ENCODE measurements at places on chromosomes 7 and 10.

DNA sequence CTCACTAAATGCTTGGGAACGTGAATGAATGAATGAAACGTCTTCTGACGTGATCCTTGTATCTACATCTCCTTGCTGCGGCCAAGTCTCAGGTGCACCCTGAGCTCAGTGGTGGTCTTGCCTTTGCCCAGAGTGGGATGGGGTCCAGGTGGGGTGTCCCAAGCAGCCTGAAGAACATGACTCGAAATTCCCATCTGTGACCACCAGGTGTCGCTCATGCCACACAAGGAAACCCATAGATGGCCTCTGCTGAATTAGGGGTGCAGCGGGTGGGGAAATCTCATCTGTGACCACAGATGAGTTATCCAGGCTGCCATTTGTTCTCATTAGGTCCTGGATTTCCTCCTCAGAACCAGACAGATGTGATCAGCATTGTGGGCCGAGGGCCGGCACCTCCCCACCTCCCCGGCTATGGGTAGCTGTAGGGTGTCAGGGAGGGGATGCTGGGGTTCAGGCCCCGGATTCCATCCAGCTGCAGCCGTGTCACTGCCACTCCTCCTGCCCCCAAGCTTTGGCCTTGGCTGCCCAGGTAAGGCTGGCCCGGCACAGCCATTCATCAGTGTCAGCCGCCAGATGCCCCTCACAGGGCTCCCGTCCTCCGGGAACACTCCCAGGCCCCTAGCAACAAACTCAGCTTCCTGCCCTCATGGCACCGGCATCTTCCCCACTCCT is 21.0 kb upstream of the GNA12 start:
- DNase-seq, result peak; percentile 39

DNA sequence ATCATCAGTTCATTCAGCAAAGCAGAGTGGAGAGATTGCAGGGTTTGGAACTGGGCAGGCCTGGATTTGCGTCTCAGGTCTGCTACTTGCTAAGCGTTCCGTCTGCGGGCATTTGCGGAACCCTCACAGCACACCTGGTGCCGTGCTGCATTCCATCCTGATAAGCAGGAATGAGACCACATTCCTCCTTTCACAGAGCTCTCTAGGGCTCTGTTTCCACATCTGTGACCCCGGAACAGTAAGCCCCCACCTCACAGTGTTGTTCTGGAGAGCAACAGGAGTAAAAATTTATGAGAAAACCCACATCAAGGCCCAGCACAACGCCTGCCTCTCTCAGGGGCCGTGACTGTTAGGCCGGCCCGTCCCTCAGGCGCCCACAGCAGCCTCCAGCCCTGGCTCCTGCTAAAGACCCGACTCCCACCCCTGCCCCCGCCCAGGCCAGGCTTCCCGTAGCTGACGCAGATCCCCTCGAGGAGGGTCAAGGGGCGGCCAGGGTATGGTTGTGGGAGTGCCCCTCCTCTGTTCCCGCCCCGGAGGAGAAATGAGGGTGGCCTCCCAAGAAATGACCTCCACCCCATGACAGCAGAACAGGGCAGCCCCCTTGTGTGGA is 128.9 kb downstream of the RGS10 start:
- DNase-seq, result no peak

- DNase-seq, result no peak
Observed at GRCh38 chr10:34808801-34809745, 6.0 kb downstream of the PARD3 start.

GRCh38 chr7:119988401-119988800 is 284.6 kb upstream of the KCND2 start:
- no peak for DNase-seq

- no peak for DNase-seq
Observed at GRCh38 chr10:1363446-1364121, 307.4 kb downstream of the WDR37 start.

GRCh38 chr10:64040781-64041180 is 519.6 kb downstream of the REEP3 start:
- DNase-seq, result no peak

DNA sequence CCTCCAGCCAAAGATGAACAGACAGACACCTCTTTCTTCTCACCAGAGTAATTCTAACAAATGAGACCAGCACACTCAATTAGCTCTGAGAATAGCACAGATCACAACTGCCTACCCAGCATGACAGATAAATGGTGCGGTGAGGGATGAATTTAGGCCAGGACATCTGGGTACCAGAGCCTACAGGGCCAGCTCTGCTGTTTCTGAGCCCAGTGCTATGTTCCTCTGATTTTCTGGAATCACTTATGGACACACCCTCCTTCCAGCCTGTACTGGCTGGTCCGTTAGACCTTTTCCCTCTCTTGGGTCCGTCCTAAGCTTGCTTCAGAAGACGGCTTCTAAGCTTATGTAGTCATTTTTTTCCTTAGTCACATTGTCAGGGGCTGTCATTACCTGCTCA is 73.6 kb downstream of the INSYN2A start:
- DNase-seq, result no peak

- no peak for DNase-seq
Observed at GRCh38 chr7:44460325-44460724, 30.1 kb downstream of the NUDCD3 start.

DNA sequence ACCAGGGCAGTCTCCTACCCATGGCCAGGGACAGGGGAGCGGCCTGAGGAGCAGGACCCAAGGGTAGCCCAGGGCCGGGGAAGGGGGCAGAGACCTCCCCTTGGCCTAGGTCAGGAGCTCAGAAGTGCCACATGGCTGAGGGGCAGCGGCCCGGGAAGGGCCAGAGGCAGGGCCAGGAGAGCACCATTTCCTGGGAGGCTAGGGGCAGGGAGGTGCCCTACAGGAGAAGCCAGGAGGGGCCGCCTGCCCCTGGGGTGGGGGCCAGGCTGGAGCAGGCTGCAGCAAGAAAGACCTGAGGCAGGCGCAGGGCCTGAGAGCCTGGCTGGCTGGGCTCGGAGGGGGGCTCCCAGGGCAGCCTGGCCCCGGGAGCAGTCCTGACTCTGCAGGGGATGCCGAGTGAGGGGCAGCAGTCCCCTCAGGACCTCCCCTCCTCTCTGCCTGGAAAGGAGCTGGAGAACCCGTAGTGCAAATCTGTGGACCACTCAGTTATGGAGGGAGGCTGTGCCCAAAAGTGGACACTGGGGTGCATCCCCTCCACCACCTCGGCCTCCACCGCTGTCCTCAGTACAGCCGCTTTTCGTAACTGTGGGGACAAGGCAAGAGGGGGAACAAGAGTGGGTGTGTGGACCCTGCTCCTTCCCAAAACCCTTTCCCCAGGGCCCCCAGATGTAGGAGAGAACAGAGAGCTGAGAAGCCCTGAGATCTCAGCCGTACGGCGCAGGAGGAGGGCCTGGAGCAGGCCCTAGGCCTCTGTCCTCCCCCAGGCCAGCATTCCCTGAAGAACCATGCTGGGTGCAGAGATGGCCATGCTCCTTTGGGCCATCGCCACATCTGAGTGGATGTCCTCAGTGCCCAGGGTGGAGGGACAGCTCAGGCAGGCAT is 17.1 kb downstream of the IMPDH1 start:
- no peak for DNase-seq

DNA sequence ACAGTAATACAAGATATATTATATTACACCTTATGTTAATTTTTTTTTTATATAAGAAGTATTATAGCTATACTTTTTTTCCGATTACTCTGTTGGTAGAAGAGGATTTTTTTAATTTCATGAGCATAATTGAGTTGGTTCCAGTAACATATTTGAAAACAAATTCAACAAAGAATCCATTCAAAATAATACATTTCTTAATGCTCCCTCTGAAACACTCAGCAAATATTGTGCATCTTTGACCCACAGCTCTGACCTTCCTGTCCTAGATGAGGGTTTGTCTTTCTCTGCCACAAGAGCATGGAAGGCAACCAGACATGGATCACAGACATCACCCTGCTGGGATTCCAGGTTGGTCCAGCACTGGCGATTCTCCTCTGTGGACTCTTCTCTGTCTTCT is at the start of gene OR2A2:
Gene OR2A2, plus strand, starts transcription at position 301 of the 400 bp plus-strand sequence. Its CDS starts 0 bp downstream, at position 301.
- no peak for DNase-seq

- DNase-seq, result no peak
Observed at GRCh38 chr10:70109064-70109729, 23.4 kb downstream of the AIFM2 start.

DNA sequence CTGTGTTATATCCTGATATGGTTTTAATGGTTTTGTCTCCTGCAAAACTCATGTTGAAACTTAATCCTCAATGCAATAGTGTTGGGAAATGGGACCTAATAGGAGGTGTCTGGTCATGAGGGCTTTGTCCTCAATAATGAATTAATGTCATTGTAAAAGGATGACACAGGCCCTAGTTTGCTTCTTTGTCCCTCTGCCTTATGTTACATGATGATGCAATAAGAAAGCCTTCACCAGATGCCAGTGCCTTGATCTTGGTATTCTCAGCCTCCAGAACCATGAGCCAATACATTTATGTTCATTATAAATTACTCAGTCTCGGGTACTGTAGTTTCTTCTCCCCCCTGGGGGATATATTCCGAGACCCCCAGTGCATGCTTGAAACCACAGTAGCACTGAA is 1247.4 kb upstream of the SORCS1 start:
- no peak for DNase-seq

GRCh38 chr10:34180749-34181148 is 634.3 kb downstream of the PARD3 start:
- DNase-seq, result no peak

DNA sequence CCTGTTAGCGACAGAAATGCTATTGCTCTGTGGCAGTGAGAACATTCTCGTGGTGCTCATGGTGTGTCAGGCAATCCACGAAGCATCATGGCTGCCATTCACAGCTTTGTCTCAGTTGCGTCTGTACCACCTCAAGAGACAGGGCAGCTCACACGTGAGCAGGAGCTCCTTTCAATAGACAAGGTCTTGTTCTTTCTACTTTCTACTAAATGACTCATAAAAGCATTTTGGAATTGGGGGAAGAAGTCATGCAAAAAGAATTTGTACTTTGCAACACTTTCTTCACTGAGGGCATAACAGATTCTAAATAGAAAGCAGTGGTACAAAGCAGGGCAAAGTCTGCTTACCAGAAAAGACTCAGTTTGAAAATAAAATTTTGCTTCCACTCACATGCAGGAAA is 638.5 kb downstream of the PHTF2 start:
- no peak for DNase-seq

GRCh38 chr10:126398924-126399323 is 10.6 kb upstream of the ADAM12 start:
- DNase-seq, result no peak

- DNase-seq, result no peak
Observed at GRCh38 chr7:28626624-28627262, 214.4 kb downstream of the CREB5 start.
